Peyer's patch (tissue), 4 donors: ENCODE measurements at places on chromosomes 7 and 10. TPM values are rescaled to one million over a fixed set of nuclear protein-coding genes. Genes with fewer than 3 reads are reported as not detected.

FFAR4 gene
- 0.80 TPM for total RNA-seq

FGFR2 gene
- total RNA-seq, result 12.9 TPM

IKZF1 gene
- total RNA-seq, result 108 TPM

FAM25A gene
- not detected for total RNA-seq

TACR2 gene
- 11.1 TPM for total RNA-seq

PNLIP gene
- total RNA-seq, result not detected

CHCHD1 gene
- 30.7 TPM for total RNA-seq

LRRC4 gene
- total RNA-seq, result 1.6 TPM

GNA12 gene
- total RNA-seq, result 68.5 TPM

KAZALD1 gene
- total RNA-seq, result 41.8 TPM

OPN4 gene
- not detected for total RNA-seq

- no peak for DNase-seq
Observed at GRCh38 chr10:69876931-69877330, 75.2 kb downstream of the COL13A1 start.

DNA sequence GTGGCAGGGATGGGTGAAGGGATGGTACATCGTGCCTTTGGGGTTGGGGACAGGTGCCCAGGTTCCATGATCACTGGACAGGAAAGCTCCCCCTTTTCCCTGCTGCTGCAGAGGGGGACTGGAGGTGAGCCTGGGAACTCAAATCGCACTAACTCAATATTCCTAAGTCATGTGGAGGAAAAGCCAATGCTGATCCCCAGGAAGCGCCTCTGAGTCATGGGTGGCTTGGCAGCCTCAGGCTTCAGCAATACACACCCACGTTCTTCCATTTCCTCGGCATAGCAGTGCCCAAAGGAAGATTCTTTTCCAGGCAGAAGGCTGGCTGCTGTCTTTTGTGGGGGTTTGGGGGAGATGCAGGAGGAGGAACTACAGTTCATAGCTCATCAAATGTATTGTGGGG is 165.8 kb downstream of the CCDC3 start:
- no peak for DNase-seq

DNA sequence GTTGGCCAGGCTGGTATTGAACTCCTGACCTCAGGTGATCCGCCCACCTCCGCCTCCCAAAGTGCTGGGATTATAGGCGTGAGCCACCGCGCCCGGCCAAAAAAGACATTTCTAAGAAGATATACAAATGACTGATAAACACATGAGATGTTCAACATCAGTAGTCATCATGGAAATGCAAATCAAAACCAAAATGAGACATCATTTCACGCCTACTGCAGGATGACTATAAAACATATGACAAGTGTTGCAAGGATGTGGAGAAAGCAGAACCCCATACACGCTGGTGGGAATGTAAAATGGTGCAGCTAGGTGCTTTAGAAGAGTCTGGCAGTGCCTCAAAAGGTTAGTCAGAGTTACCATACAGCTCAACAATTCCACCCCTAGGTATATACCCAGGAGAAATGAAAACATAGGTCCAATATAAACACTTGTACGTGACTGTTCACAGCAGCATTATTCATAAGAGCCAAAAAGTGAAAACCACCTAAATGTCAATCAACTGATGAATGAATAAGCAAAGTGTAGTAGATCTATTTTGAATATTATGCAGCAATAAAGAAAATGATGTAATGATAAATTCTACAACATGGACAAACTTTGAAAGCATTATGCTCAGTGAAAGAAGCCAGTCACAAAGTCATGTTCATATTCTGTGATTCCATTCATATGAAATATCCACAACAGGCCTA is 24.5 kb downstream of the TMEM209 start:
- no peak for DNase-seq

DNA sequence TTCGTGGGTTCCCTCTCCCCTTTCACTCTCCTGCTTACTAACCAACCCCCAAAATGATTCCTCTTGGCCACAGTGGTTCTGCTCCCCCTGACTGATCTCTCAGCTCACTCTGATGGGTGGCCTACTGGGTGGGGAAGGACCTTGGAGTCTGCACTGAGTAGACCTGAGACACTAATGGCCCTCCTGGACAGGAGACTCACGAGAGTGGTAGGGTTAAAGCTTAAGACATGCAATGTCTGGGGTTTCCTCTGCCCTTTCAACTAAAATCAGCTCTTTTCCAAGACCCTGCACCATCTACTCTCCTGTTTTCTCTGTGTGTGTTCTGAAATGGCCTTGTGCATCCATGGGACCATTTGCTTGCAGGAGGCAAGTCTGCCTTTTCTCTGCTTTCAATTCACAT is 631.4 kb downstream of the ACTR3B start:
- DNase-seq, result no peak

GRCh38 chr7:139108266-139109187 is 993 bp downstream of the ZC3HAV1 start:
- peak; percentile 63 for DNase-seq

GRCh38 chr10:75427951-75428350 is 3.5 kb upstream of the LRMDA start:
- DNase-seq, result no peak

DNA sequence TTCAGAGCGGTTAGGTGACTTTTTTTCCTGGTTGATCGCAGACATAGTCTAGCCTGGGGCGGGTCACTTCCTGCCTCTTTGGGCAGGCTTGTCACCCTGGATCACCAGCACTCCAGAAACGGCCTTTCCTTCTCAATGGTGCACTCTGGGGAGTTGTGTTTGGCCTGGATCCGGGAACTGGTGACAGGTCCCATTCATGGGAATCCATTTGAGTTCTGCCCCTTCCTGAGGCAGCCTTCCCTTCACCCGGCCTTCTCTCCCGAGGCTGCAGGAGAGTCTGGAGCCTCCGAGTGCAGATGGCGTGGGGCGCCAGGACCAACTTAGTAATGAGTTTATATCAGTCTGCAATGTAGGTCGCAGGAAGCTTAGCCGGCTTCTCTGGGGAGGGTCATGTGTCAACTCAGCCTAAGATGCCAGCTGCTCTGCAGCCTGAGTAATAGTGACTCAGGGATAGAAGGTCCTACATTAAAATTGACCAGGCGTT is 54.2 kb downstream of the TACR2 start:
- no peak for DNase-seq

GRCh38 chr10:99537086-99537988 is 4.6 kb downstream of the NKX2-3 start:
- no peak for DNase-seq

DNA sequence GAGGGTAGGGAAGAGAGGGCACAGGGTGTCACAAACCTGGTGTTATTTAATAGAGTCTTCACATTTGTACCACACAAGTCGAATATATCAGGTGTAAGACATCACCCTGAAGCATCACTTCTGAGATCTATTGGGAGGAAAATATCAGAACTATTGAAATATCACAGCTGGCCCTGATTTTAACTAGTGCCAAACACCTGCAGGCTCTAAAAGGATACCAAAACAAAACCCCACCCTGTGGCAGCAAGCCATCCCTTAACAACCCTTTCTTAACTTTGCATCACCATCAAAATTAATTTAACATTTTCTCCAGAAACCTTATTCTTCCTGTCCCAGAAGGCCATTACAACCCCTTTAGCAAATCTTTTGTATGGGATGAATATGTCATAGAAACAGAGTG is 365.4 kb downstream of the SUGCT start:
- DNase-seq, result no peak

DNA sequence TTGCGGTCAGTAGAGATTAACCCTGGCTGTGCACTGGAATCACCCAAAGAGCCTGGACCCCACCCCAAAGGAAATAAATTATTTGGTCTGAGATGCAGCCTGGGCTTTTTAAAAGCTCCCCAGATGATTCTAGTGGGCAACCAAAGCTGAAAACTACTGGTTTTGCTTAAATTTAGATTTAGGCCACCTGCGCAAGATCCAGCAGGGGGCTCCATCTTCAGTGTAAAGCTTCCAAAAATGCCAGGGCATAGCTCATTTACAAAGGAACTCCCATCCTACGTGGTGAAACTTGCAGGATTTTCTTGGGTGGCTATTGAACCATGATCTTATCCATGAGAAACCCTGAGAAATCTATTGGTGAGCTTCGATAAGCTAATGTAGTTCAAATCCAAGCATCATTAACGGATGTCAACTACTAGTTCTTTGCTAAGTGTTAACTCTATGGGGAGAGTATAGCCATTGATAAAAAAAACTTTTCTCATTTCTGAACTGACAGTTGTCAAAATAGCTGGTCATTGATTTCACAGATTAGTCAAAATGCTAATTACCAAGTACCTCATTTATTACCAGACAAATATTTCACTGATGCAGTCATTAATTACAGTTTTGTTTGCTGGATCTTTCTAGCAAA is 315.3 kb downstream of the LHFPL3 start:
- no peak for DNase-seq

GRCh38 chr7:69757981-69758430 is 159.7 kb downstream of the AUTS2 start:
- DNase-seq, result no peak

GRCh38 chr10:103507235-103508191 is 14.0 kb downstream of the NEURL1 start:
- DNase-seq, result no peak

- no peak for DNase-seq
Observed at GRCh38 chr7:139827042-139827441, 2.0 kb upstream of the TBXAS1 start.

- DNase-seq, result no peak
Observed at GRCh38 chr10:104897696-104898095, 256.6 kb downstream of the SORCS3 start.

- DNase-seq, result no peak
Observed at GRCh38 chr7:66245008-66245407, 39.9 kb downstream of the TPST1 start.

- DNase-seq, result no peak
Observed at GRCh38 chr7:1144269-1144771, 15.7 kb downstream of the ZFAND2A start.

DNA sequence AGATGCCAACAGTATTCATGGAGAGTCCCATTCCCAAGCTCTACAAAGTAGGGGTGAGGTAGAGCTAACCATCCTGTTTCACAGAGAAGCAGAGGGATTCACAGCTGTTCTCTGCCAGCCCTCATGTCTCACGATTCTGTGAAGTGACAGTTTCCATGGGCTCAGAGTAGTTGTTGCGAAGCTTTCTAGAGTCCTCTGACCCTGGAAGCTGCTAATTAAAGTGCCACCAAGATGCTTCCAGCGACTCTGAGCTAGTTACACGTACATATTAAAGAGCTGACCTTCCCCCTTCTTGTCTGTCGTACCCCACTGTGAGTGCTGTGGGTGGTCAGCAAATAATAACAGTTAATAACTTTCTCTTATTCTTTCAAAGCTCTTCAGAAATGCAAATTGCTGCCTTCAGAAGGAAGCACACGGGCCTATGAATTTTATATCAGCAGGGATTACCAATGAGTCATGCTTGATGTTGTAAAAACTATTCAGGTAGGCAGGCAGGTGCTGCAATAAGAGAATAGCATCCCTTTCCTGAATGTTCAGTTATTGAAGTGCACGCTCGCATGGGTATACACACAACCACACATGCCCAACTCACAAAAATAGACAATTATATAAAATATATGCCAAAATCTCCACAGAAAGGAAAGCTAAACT is 34.1 kb downstream of the DNAJB9 start:
- no peak for DNase-seq

DNA sequence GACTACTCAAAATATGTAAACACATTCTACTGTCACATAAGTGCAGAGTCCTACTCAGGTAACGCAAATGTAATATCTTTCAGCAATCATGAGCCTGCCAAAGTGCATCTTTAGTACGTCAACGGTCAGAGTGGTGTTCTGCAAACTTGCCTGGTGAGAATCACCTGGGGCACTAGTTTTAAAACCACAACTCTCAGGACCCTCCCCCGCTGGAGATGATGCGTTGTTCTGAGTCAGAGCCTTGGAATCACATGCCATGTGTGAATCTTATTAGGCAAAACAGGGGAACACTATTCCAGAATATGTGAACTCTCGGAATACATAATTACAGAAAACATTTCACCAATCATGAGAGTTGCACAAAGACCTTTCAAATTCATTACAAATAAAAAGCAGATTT is 115.7 kb downstream of the TPK1 start:
- DNase-seq, result no peak

- no peak for DNase-seq
Observed at GRCh38 chr7:14381936-14382335, 392.5 kb upstream of the ETV1 start.

- DNase-seq, result peak; percentile 91
Observed at GRCh38 chr10:43287056-43288007, 20.5 kb upstream of the RASGEF1A start.

DNA sequence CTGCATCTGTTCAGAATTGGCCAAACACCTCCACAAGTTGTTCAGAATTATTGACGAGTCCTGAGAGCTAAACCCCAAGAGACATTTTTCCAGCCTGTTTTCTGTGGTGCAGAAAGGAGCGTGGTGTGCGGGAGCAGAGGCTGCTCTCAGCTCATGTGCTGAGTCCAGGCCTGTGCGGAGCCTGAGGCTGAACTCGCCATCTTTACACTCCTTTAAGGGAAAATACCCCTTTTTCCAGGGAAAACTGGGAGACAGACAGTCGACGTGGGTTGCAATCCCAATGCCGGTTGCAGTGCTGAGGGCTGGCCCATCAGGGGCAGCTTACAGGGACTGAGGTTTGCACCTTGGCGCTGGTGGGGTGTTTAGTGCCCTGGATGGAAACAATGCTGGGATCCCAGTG is 112.2 kb downstream of the ADARB2 start:
- no peak for DNase-seq

DNA sequence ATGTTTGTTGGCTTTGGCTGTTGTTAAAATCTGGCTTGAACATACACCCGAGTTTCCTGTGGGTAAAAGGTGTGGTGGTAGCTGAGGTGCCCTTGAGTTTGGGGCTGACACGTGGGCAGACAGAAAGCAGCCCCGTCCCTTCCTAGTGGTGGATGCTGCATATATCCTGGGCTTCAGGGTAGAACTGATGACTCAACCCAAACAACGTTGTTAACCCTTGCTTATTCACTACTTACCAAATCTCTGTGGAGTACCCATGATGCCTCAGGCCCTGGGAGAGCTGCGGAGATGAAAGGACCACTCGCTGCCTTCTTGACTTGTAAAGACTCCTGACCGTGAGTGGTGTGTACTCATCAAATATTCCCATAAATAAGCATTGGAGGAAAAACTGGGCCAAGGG is 245.1 kb downstream of the RAB11FIP2 start:
- DNase-seq, result no peak

DNA sequence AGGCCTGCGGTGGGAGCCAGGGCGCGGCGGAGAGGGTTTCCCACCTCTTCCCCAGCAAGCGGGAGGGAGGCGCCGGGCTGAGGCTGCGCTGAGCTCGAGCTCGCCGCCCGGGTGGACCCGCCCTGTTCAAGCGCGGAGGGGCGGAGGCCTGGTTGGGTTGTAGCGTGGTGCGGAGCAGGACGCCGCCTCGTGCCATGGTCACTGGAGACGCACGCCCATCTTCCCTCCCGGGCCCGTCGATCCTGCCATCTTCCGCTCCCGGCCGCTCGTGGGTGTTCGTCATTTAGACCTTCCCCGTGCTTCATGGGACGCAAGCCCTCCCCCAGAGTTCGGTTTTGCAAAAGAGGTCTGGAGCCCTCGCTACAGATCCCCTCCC is 9.3 kb upstream of the EN2 start:
- DNase-seq, result no peak

- peak; percentile 68 for DNase-seq
Observed at GRCh38 chr10:73768881-73769280, 13.0 kb upstream of the CHCHD1 start.
